ENCODE measurements at places on chromosomes 5 and 9.

- no peak for DNase-seq
These were observed 350.4 kb downstream of the PDE4D start for GRCh38 chr5:59542851-59543820.

- DNase-seq: peak; percentile 63
These were observed 39.6 kb downstream of the SFXN1 start for GRCh38 chr5:175517824-175518450.

GRCh38 chr5:118883362-118883761 is 105.0 kb downstream of the DTWD2 start:
- no peak for DNase-seq

DNA sequence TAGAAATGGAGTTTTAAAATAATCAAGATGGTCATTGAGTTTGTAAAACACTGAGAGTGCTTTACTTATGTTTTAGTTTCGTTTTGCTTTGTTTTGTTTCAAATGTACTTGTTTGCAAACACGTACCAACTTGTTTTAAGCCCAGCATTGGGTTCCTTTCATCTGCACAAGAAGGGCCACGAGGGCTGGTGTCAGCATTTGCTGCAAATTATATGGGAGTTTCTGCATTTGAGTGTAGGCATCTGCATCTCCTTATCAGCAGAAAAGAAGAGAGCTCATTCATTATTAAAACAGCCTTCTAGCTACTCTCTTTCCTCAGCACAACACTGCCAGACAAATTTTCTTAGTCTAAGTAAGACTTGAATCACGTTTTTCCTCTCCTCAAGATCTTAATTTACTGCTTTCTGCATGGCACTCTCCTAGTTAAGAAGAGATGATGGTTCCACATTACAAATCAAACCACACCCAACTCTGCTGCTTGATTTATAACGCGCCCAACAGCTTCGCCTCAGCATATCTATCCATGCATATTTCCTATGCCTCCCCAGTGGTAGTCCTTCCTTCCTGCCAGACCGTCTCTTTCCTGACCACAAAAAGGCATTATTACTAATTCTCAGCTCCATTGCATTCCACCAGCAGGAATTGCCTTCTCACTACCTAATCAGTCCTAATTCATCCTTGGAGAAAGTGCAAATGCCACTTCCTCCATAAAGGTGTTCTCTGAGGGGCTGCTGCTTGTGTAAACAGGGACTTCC is 95.2 kb upstream of the CAST start:
- no peak for DNase-seq

GRCh38 chr5:17482790-17483189 is 15.2 kb upstream of the TAF11L2 start:
- no peak for DNase-seq

DNA sequence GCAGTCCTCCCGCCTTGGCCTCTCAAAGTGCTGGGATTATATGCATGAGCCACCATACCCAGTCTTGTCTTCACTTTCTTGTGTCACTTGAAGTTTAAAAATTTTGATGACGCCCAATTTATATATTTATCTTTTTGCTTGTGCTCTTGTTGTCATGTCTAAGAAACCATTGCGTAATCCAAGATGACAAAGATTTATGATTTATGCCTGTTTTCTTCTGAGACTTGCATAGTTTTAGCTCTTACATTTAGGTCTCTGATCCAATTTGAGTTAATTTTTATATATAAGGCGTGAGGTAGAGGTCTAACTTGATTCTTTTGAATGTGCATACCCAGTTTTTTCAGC is 18.6 kb downstream of the ANKHD1 start:
- DNase-seq: no peak

DNA sequence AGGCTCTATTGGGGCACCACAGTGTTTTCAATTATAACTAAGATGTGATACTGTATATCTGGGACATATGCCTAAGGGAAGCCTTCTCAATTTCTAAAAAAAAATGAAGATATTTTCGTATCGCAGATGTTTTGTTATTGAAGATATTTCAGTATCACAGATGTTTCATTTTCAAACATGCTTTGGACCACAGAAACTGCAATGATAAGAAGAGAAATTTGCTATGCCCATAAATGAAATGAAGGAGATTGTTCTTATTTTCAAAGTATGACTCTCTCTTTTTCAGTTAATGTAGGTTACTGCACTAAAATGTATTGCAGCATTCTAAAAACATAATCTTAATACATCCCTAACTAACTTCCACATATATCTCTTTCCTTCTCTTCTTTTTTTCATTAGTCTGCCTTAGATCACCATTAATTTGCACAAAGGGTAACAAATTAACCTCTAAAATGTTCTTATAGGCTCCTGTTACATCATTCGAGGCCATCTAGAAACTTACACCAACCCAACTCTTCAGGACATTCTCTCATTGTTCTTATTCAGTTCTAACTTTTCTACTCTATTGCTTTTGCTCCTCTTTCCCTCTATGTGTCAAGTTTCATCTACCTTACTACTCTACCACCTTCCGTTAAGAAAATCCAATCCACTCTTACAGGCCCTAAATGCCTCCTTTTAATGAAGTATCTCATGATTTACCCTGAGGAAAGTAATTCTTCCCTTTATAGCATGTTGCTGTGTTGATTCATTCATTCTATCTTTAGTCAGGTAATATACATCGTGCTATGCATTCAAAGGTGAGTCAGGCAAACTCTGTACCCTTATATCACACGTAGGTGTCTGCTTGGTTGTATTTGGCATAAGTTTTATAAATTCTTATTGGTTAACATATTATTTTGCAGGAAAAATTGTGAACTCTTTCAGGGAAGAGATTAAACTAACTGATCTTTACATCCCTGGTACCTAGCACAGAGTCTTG is 70.5 kb downstream of the ST8SIA4 start:
- no peak for DNase-seq

- no peak for DNase-seq
These were observed 130.6 kb upstream of the EPB41L4A start for GRCh38 chr5:112549605-112550166.

DNA sequence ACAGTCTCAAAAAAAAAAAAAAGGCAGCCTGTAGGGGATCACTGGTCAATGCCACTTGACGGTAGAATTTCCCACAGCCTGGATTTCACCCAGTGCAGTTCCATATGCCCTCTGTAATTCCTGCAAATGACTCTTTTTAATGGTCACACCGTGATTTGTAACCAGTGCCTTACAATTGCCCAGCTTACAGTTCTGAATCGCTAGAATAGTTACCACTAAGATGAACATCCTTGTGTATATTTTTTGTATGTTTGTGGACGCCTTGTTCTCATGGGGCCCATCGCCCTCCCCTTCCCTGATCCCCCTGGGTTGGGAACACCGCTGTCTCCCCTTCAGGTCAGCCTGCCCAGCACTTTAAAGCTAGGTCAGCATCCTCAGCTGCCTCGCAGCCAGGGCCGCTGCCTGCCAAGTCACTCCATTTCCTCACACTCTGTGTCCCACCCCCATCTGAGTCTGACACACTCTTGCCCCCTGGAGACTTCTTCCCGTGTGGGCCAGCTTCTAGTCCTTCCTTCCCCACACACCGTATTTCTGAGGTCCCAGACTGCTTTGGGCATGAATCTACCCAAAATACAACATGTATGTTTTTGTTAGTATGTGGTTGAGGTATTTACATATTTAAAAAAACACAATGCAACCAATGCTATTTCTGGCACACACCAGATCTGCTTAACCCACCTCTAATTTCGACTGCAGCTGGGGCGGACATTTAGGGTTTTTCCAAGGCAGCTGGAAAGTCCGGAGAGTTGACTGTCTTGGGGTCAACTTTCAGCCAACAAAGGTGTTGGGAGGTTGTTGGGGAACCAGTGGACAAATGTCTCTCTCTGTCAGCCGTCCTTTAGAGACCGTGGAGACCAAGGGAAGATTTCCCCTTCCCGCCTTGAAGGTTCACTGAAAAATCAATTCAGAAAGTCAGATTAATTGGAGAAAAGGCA is 120.5 kb upstream of the NEK6 start:
- DNase-seq: no peak

DNA sequence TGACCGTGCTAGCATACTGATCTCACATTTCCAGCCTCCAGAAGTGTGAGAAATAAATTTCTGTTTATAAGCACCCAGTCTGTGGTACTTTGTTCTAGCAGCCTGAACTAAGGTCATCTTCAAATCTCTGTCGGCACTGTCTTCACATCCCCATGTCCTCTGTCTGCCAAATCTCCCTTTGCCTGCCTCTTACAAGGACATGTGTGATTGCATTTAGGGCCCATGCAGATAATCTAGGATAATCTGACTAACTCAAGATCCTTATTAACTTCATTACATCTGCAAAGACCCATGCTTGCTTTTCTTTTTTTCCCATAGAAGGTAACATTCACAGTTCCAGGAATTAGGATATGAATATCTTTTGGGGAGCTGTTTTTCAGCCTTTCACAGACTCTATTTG is 132.7 kb downstream of the AOPEP start:
- DNase-seq: no peak

DNA sequence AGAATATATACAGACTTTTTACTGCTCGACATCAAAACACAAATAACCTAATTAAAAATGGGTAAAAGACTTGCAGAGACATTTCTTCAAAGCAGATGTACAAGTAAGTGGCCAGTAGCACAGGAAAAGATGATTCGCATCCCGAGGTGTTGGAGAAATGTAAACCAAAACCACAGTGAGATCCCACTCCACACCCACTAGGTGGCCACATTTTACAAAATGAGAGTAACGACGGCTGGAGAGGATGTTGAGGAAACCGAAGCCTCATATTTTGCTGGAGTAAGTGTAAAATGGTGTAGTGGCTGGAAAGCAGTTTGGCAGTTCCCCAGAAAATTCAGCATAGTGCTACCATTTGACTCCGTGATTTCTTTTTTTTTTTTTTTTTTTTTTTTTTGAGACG is 21.3 kb upstream of the GBGT1 start:
- no peak for DNase-seq

DNA sequence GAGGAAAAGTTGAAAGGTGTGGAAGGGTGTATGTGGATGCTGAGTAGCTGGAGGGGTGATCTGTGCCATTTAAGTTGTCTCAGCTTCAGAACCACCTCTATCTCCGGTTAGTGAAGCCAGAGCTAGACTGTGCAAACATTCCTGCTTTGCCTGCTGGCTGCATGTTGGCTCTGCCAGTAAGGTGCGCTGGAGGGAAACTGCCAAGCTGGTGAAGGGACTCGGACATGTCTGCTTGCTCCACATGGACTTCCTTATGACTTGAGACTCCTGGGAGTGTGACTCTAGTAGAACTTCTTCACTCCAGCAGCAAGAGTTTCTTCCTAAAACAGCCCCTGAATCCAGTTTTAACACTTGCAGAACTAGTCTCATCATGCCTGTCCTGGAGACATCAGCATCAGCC is 27.9 kb downstream of the DAB2 start:
- no peak for DNase-seq

DNA sequence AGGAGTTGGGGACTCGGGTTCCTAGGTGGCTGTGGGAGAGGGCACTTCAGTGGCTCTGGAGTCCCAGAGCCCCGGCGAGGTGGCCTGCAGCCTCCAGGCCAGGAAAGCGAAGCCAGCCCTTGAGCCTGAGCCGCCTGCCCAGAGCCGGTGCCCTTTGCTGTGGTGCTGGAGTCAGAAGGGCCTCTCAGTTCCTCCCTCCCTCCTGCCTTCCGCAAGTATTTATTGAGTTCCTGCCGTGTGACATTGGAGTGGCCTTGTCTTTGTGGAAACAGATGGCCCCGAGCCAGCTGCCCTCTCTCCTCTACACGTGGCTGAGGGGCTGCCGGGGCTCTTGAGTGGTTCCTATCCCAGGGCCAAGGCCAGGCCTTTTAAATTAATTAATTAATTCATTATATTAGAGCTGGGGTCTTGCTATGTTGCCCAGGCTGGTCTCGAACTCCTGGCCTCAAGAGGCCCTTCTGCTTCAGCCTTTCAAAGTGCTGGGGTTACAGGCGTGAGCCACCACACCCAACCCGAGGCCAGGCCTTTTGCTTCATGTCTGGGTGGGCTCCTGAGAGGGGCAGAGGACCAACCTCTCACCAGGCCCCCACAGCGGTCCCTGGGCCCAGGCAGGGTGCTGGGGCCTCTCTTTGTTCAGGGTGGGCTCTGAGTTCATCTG is 45.6 kb upstream of the IER5L start:
- DNase-seq: no peak

DNA sequence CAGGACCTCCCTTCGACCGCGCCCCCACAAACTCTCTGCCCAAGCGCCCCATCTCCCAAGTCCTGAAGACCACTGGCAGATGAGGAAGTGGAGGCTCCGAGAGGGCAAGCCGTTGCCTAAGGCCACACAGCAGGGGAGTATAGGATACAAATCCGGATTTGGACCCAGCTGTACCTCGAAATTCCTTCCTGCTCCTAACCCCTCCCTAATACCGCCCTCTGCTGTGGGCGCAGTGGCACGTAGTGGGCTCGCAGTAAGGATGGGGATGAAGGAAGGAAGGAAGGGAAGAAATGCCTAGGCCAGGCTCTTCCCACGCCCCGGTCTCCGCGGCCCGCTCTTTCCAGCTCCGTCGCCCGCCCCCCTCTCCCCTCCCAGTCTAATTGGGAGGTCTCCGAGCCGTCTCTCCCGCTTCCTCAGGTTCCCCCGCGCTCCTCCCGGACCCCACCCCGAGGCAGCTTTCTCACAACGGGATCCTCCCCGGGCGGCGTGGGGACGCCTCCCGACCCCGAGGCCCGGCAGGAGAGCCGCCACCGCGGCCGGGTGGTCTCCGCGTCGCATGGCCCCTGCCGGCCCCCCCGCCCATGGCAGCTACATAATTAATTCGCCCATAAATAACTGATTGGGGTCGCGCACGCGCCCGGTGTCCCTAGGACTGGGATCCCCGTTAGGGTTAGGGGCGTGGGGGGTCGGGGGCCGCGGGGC is 138.9 kb downstream of the C9orf50 start:
- DNase-seq: no peak

DNA sequence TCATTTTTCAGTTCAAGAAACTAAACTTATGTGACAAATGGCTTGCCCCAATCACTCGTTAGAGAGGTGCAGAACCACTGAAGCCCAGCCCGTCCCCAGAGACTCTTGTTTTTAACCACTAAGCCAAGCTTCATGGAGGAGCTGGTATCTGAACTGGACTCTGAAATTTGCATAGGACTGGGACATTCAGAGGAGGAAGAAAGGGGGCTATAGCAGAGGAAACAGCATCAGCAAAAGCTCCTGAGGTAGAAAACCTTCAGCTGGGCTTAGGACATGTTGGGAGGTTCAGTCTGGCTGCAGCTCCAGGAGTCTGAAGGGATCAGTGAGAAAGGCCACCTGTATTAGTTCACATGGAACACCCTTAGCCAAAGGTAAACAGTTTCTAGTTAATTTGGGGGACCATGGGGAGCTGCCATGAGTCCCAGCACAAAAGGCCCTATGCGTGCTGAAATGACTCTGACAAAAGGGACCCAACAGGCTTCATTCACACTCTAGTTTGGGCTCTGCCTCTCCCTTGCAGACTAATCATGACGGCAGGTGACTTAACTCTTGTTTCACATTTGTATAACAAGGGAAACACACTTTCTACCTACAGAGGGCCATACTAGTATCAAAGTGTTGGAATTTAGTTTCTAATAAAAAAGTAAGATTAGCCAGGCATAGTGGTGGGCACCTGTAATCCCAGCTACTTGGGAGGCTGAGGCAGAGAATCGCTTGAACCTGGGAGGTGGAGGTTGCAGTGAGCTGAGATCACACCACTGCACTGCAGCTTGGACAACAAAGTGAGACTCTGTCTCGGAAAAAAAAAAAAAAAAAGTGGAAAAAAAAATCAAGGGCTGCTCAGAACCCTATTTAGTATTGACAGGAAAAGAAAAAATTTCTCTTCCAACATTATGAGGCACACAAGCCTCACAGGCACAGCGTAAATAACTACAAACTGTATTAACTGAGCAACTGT is 10.2 kb downstream of the FBXO10 start:
- no peak for DNase-seq

All from stimulated activated CD4-positive, alpha-beta T cell treated with anti-CD3 and anti-CD28 coated beads, TNF-alpha, amount 100 ng/mL, for 1 hour (primary cell).